ENCODE measurements at places on chromosomes 6 and 20.

- no peak for DNase-seq
Observed at GRCh38 chr6:143096403-143096802, 35.7 kb downstream of the AIG1 start.

DNA sequence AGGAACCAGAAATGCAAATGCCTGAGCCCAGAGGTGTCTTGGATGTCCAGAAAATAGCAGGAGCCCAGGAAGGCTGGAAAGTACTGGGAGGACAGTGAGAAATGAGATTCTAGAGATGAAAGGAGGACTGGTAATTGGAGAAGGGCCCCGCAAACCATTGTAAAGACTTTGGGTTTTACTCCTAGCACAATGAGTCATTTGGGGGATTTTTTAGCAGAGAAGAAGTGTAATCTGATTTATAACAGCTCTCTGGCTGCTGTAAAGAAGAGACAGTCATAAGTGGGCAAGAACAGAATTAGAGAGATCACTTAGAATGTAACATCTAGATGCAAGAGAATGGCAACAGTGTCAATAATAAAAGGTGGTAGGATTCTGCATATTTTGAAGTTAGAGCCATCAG, 40.2 kb downstream of the SLC35F1 start:
- no peak for DNase-seq

DNA sequence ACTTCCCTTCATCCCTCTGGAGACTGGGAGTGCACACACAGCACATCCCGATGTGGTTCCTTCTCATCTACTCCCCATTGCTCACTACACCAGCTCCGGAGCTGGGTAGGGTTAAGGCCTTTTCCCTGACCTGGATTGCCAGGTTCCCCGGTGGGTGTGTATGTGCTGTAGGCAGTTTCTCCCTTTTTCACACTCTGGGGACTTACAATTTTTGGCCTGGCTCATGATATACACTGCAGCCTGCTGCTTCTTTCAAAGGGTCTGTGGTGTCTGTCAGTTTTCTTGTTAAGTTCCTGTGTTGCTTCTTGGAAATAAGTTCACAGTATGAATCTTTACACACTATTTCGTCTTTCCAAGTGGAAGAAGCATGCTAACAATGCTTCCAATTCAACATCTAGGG, 405.5 kb downstream of the UTRN start:
- no peak for DNase-seq

DNA sequence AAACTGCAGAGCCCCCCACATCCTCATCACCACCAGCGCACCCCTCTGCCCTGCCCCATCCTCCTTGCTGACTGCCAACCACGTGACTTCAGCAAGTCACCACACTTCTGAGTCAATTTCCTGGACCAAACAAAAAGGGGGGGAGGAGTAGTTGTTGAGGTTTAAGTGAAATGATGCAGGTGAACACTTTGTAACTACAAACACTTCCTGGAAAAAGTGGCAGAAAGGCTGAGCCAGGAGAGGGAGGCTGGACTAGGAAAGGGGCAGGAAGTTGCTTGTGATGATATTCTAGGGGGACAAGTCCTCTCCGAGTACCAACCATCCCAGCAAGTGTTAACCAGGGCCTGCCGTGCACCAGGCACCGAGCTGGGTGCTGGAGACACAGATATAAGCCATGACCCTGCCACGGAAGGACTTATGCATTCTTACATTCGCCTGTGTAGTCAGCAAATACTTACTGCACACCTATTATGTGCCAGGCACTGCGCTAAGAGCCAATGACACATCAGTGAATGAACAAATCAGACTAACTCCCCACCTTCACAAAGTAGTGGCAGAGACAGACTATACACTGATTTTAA, 67.3 kb downstream of the PREX1 start:
- peak; percentile 85 for DNase-seq
